ENCODE measurements at places on chromosomes 13 and 19.
A peak's percentile ranks its signal among the peaks of the same experiment; 100 is the strongest.

GRCh38 chr13:112664501-112665203 is 25.2 kb upstream of the ATP11A start:
- DNase-seq: no peak

- DNase-seq: peak; percentile 11
Observed at GRCh38 chr19:45145270-45146189, 15.3 kb downstream of the NKPD1 start.

DNA sequence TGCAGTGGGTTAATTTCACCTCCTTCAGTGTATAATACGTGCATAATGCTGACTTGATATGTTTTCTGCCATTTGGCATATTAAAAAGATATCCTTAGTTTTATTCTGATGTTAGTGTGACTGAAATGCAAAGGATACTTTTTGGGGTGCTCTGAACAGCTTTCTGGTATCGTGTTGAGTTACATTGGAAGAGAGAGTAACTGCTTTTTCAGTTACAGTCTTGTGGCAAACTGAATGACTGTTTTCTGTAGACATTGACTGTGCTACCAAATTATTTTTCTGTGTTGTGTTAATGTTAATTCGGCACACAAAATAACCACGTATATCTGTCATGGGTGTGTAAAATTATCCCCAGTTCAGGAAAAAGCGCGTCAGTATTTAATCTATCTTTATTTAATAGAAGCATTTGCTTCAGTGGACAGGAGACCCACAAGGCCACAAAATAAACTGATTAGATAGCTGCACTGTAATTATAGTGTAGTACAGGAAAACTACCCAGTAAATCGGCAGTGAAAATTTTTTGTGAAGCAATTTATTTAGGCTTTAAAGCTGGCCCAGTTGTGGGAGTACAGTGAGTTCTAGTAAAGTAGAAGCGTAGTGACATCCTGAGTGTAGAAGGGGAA is 2.5 kb downstream of the URI1 start:
- DNase-seq: no peak

DNA sequence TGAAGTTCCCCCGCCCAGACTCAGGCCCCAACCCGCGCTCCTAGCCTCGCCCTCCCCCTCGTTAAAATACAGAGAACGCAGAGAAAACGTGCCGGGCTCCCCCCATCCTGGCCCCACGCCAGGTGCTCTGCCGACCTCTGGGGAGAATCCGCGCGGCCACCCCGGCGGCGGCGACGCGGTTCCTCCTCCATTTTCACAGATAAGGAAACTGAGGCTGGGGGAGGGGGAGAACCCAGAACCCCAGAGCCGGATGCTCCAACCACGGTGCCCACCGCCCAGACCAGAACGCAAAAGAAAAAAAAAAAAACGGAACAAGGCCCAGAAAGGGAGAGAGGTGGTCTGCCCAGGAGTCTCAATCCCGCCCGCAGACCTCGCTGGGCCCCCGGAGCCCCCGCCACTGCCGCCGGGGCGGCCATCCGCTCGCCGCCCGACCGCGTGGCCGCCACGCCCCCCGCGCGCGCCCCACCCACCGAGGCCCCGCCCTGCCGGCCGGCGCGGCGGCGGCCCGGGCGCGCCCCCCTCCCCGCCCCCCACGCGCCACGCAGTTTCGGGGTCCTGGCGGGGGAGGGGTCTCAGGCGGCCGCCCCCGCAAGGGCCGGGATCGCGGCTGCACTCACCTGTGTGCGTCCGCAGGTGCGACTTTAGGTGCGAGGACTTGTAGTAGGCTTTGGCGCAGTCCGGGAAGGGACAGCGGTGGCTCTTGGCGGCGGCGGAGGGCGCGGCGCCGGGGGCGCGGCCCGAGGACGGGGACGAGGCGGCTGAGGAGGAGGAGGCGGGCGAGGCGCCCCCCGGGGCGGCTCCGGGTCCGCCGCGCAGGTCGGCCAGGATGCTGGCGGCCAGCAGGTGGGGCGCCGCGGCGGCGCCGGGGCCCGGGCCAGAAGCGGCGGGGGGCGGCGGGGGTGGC is 703 bp downstream of the KLF16 start:
- peak; percentile 61 for DNase-seq

DNA sequence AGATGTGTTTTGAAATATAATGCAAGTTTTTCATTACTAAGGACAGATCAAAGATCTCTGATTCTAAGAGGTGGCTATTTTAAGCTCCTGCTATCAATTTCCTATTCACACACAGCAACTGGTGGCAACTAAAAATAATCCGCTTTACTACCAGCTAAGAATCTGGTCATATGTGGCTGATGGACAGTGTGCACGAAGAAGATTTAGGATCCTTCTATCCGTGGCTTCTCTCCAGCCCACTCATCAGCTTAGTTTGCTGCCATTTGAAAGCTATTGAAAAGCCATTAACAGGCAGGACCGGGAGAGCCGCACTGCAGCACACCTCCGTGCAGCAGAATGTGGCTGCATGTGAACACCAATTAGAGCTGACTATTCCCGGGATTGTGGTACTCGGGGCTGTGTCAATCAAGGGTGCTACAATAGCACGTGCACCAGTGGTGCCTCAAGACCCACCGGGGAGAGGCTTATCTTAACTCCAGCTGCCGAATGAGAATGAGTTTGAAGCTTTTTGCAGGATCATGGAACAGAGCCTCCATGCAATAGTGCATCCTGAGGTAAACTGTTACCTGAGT is at the start of gene MYO16:
Gene MYO16 (plus strand): TSS at position 431 of the 572 bp plus-strand sequence. CDS start 234 bp downstream, outside the sequence.
- no peak for DNase-seq

DNA sequence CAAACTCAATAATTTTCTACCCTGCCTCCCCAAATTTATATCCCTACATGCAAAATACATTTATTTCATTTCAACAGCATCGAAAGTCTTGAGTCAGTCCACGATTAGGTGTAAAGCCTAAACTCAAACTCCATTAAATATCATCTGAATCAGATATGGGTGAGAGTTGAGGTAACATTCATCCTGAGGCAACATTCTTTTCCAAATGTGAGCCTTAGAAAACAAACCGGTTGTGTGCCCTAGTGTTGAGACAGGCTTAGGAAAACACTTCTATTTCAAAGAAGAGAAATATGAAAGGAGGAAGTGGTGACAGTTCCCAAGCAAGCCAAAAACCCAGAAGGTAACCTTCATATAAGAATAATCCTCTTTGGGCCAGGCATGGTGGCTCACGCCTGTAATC is 12.1 kb upstream of the ZNF441 start:
- DNase-seq: no peak

- DNase-seq: no peak
Observed at GRCh38 chr13:113586661-113587479, 2.3 kb downstream of the TFDP1 start.

GRCh38 chr19:6270076-6270745 is 9.6 kb downstream of the MLLT1 start:
- no peak for DNase-seq
